ENCODE measurements at places on chromosomes 12 and 14.

DNA sequence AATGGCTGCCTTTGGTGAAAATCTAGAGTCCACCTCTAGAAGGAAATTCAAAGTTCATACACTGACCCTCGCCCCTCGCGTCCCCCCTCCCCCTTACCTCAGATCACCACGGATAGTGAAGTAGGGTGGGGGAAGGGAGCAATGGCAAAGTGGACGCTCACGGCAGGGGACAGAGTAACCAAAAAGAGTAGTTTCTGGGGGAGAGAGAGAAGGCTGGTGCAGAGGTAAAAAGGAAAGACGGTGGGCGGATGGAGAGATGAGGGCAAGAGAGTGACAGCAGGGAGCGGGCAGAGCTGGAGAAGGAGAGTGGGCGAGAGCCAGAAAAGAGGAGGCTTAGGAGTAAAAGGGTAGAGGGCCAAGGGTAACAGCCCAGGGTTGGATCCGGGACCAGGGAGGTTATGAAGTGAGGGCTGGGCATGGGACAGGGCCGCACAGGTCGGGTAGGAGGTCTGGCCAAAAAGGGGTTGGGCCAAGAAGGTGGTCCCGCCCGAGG lies 423 bp downstream of the ALDH6A1 start:
- peak; percentile 49 for ATAC-seq

GRCh38 chr12:58925111-58925611 lies 4.9 kb upstream of the LRIG3 start:
- no peak for ATAC-seq

- no peak for ATAC-seq
Observed at GRCh38 chr12:89262855-89263552, 89.3 kb downstream of the DUSP6 start.

DNA sequence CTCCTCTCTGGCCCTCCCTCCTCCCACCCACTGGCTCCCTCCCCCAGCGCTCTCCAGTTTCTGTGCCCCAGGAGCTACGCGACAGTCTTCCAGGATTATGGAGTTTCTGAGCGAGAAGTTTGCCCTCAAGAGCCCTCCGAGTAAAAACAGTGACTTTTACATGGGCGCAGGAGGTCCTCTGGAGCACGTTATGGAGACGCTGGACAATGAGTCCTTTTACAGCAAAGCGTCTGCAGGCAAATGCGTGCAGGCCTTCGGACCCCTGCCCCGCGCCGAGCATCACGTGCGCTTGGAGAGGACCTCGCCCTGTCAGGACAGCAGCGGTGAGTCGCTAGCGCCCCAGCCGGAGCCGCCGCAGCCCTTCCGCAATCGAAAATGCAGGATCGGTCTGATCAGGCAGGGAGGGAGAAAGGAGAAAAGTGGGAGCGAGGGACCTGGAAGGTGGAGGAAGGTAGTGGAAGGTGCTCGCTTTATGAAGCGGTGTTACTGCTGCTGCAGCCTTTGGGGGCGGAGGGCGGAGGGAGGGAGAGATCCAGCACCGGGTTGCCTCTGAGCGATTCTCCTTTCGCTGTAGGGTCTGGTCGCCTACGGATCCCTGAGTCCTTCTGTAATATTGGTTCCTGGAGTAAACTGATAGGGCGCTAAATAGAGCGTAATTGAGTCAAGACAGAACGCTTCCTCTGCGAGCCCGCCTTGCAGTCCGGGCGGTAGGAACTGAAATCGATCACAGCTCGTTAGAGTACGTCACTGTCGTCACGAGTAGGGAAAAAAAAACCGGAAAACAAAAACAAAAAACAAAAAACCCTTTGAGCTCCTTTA lies at the start of gene ALX1:
Gene ALX1 (plus strand): TSS at position 56 of the 819 bp plus-strand sequence. CDS start 42 bp downstream, at position 98.
- ATAC-seq, result peak; percentile 81

DNA sequence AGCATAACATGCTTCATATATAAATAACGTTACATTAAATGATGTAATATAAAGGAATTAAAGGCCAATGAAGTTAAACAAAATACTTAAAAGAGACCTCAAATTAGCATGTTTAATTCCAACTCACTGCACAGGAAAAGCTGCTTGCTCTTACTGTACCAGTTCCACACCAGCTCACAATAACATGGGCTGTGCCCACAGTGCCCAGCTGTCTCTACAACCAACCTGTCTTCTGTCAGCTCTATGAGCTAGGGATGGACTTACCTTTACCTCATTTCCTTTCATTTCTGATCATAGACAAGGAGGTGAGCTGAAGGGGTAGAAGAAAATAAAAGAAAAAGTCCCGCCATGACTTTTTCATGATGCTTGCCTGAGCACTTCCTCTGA lies 64.8 kb downstream of the NKX2-1 start:
- ATAC-seq, result no peak

DNA sequence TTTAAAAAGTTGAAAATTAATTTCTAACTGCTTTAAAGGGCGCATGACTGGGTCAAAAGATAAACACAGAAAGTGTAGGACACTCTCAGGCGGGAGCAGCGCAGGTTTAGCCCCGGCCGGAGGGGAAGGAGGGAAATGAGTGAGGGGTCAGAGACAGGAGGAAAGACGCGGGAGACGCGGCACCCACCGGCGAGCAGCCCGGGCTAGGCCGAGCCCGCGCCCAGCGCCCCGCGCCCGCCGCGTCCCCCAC lies 591 bp downstream of the GXYLT1 start:
- ATAC-seq, result no peak

GRCh38 chr14:50957296-50957695 lies 13.0 kb upstream of the PYGL start:
- peak; percentile 45 for ATAC-seq

DNA sequence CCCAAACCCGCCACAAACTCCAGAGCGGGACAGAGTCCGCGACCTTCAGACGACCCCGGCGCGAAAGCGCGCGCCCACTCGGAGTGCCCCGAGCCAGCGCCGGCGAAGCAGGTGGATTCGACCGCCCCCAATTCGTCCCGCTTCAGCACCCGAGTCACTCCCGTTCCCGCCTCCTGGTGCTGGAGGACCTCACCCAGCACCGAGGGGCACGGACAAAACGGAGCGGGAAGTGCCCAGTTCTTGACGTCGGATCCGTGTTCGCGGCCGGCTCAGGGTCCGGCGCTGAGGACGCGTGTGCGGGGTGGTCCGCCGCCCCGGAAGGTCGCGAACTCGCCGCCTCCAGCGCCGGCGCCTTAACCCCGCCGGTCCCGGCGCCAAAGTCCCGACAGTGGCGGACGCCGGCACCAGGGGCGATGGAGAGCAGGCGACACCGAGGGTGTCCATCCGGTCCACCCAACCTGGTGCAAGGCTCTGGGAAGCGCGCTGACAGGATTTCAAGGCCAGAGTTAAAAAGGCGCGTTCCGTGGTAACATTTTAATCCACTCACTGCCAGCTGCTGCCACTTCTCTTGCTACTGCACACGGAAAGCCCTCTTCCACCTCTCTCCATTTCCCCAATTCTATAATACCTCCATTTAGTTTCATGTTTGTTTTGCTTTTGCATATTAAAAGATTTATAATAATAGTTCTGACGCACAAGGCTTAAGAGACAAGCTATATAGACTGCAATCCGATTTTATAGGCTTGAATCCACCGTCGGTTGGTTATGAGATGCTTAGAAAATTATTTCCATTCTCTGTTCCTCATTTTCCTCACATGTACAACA lies 240.0 kb upstream of the CPNE8 start:
- no peak for ATAC-seq

GRCh38 chr12:44286336-44286735 lies 450.5 kb downstream of the TMEM117 start:
- no peak for ATAC-seq

- no peak for ATAC-seq
Observed at GRCh38 chr12:109793411-109793810, 39.8 kb downstream of the TRPV4 start.

GRCh38 chr12:66232263-66232662 lies 43.2 kb downstream of the IRAK3 start:
- no peak for ATAC-seq

DNA sequence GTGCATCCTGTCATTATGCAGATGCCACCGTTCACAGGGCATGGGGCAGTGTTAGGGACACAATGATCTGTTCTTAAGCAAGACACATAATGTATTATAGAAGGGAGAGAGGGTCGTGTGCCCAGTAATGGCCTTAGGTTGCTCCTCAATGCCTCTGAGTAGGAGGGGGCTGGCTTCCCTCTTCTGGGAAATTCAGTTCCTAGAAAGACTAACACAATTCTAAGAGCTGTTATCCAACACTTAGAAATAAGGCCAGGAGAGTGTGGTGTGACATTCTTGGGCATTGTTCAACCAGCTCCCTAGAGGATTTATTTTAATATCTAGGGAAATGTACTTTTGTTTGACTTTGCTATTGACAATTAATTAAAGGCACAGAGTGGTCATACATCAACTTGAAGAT lies 118.5 kb downstream of the ADCK1 start:
- no peak for ATAC-seq

GRCh38 chr14:68137704-68138619 lies 318.4 kb downstream of the RAD51B start:
- peak; percentile 88 for ATAC-seq

- no peak for ATAC-seq
Observed at GRCh38 chr12:107130830-107131611, 37.7 kb upstream of the CRY1 start.

- no peak for ATAC-seq
Observed at GRCh38 chr12:57584690-57585089, 6.3 kb upstream of the PIP4K2C start.

DNA sequence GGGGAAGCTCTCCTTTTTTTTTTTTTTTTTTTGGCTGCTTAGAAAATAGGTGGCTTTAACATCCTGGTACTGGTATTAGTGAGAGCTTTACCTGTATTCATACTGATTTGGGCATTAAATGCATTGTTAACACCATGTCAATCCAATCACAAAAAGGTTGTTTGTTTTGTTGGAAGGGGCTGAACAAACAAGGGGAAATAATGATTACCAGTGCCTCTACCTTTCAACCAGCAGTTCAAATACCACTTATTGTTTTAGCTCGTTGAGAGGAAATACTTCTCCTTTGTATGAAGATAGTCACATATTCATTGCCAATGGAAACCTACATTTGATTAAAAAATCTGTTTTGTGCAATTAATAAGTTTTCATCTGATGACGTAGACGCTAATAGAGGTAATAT lies 72.9 kb downstream of the MIPOL1 start:
- no peak for ATAC-seq

DNA sequence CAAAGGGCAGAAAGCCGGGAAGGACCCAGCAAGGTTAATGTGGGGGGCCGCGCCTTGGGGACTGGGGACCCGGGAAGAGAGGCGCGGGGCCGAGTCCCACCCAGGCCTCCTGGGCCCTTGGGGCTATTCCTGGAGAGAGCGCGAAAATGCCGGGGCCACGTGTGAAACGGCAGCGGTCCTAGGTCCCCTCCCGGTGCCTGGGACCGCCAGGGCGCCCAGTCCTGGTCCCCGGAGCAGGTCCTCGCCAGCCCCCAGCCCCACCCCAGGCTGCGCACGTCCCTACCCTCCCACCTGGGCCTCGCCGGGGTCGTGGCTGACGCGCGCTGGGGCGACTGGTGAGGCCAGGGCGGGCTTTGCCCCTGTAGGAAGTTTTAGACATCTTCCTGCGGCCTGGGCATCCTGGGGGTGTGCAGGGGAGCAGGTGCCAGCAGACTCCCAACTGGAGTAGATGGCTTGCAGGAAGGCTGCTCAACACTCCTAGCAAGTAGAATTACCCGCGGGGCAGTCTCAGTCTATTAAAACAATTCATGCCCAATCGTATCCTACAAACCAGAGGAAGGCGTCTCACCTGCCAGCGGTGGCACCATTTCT lies 708 bp downstream of the FAR2 start:
- no peak for ATAC-seq

GRCh38 chr14:70181276-70181675 lies 7.5 kb downstream of the SLC8A3 start:
- ATAC-seq, result no peak

DNA sequence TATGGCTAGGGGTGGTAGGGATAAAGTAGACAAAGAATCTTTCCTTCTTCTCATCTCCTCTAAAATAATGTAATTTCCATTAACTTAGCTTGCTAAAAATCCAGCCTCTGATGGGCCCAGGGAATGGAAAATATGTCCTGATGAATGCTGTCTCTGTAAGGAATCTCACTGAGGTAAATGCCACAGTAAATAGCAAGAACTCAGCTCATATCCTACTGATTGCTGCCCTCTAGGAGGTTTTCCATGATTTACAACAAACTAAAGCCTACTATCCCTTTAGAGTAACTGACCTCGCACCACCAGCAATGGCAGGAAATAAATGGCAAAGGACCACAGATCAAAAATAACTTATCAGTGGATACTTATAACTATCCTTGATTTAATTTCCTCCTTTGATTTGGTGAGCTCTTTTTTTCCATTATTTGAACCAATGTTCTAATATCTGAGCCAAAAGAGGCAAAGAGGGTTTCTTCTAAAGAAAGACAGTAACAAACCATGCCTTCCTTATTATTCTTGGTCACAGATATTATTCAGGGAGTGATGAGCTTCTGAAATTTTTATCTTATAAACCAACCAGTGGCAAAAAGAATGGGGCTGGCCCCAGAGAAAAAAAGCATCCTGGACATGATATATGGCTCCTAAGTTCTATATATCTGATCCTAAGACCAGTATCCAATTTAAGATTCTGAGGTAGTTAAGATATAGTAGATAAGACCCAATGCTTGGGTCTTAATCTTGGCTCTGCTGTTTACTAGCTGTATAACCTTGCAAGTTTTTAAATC lies 43.8 kb downstream of the SENP1 start:
- no peak for ATAC-seq

- no peak for ATAC-seq
Observed at GRCh38 chr14:72097173-72097783, 165.0 kb downstream of the RGS6 start.

GRCh38 chr14:102491786-102492530 lies 17.6 kb downstream of the ANKRD9 start:
- ATAC-seq, result no peak

- peak; percentile 79 for ATAC-seq
Observed at GRCh38 chr14:70754991-70755390, 54.3 kb downstream of the MAP3K9 start.
